ENCODE measurements at places on chromosomes 7 and 10. TPM values are rescaled to one million over a fixed set of nuclear protein-coding genes. Genes with fewer than 3 reads are reported as not detected.

GRCh38 chr7:36283711-36284130, 105.9 kb upstream of the ANLN start:
- peak; percentile 81 for DNase-seq

GRCh38 chr7:142603870-142604448, 145.3 kb upstream of the PRSS1 start:
- no peak for DNase-seq

MMP21 gene
- 0.71 TPM for total RNA-seq

DNA sequence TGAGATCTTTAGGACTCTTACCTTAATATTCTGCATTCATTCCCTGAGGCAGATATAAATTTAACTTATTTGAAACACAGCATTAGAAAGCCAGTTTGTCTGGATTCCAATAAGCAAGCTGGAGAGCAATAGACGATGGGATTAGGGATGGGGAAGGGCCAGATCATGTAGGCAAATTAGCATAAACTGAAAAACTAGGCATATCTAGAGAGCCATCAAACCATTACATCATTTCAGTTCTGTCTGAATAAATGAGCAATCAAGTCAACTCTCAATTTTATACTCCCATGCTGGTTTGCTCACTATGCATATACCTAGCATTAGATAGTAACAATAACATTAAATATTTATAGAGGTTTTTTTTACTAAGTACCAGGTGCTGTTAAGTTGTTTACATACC, 583.6 kb upstream of the LRRN3 start:
- no peak for DNase-seq

DNA sequence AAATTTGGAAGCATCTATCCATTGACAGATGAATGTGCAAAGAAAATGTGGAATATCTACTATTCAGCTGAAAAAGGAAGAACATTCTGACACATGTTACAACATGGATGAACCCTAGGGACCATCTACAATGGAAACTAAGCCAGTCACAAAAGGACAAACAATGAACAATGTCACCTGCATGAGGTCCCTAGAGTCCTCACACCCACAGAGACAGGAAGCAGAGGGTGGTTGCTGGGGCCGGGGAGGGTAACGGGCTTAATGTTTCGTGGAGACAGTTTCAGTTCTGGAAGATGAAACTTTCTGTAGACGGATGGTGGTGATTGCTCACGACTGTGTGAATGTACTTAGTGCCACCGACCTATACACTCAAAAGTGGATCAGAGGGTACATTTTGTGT, 282.9 kb downstream of the ADARB2 start:
- DNase-seq = no peak

DNA sequence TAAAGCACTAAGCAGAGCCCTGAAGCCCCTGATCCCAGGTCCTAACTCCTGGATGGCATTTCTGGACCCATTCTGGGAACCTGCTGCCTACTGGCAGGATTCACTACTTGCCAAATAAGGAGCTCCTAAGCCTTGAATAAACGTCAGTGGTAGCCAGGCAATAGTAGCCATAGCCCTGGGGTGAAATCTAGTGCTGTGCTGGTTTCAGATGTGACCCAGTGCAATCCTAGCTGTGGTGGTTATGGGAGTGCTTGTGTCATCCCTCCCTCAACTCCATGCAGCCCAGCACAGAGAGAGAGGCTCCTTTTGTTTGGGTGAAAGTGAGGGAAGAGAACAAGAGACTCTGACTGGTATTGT, 43.7 kb downstream of the PCLO start:
- DNase-seq = no peak

DNA sequence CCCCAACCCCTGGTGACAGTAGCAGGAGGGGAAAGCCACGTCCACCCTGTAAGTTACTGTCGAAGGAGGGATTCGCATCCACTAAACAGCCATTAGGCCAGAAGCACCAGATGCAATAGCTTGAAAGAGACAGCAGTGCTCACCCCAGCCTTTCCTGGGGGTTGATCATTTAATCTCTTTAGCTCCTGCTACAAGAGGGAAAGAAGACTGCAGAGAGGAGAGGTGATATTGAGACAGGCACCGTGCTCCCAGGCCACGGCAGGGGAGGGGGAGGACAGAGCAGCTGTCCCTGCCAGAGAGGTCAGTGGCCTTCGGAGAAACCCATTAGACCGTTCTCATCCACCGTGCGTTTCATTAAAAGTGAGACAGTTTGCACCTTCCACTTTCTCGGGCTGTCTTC, 148.3 kb downstream of the CDH23 start:
- no peak for DNase-seq

- DNase-seq = no peak
Observed at GRCh38 chr7:133859231-133859630, 267.9 kb upstream of the LRGUK start.

DNA sequence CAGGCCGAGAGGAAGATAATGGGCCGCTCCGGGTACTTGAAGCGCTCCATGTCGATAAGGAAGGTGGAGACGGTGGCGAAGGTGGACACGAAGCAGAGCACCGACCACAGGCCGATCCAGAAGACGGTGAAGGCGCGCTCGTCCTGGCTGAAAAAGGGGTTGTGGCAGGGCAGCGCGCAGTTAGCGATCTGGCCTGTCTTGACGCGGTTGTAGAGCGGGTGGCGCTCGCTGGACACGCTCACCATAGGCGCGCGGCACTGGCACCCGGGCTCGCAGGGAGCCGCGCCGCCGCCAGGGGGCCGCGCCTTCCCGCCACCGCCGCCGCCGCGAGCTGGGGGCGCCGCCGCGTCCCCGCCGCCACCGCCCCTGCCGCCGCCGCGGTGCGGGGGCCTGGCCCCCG, 1.6 kb downstream of the FZD8 start:
- peak; percentile 77 for DNase-seq

GIMAP8 gene
- 11.7 TPM for total RNA-seq

DNA sequence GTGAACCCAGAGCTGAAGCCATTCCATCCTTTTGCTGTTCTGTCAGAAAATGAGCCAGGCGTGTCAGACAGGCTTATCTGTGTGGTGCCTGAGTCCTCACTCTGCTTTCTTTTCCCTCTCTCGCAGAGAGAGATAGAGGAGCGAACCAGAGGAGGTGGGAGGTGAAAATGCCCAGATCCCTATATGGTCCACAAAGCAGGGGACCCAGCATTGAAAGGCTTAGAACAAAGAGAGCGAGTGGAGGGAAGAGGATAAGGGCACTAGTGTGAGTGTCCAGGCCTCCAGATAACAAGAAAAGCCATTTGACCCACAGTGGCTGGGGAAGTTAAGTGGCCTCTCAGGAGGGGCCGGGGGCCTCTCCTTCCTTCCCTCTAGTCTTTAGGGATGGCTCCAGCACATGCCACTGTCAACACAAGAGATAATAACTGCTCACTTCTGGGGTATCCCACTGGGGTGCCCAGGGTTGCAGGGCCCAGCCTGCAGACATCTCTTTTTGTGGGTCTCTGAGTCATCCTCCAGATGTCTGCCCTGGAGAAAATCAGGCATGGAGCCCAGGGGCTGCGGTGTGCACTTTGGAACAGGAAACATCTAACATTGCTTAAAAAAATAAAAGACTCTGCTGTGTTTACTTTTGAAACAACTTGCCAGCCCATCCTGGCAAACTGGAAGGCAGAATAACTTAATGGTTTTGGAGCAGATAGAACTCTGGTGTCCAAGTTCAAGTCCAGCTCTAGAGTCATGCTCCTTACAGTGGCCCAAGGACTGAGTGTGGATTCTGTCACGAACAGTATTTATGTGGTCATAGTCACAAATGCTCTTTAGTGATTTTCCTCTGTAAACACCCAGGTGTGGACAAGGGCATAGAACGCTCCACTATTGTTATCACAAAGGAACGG, 189.5 kb downstream of the CXCL12 start:
- peak; percentile 70 for DNase-seq

- DNase-seq = no peak
Observed at GRCh38 chr10:11294831-11295450, 277.3 kb downstream of the CELF2 start.

IL6 gene
- total RNA-seq = 0.43 TPM

- DNase-seq = no peak
Observed at GRCh38 chr7:12257582-12257981, 46.5 kb downstream of the TMEM106B start.

ADARB2 gene
- total RNA-seq = 0.97 TPM

LRRC17 gene
- total RNA-seq = 6.7 TPM

- DNase-seq = no peak
Observed at GRCh38 chr10:132383101-132383500, 13.9 kb upstream of the PWWP2B start.

SLC18A2 gene
- 0.40 TPM for total RNA-seq

TCAF2 gene
- total RNA-seq = 0.45 TPM

DNA sequence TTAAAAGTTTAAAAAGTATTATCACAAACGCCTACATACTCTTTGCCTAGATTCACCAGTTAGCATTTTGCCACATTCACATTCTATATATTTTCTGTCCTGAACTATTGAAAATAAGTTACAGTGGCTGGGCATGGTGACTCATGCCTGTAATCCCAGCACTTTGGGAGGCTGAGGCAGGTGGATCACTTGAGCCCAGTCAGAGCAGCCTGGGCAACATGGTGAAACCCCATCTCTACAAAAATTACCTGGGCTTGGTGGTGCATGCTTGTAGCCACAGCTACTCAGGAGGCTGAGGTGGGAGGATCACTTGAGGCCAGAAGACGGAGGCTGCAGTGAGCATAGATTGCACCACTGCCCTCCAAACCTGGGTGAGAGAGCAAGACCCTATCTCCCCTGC, 5.3 kb downstream of the ARPC1A start:
- no peak for DNase-seq

GRCh38 chr7:93715234-93715633, 140.7 kb upstream of the CALCR start:
- peak; percentile 78 for DNase-seq

CCL24 gene
- not detected for total RNA-seq

MMRN2 gene
- total RNA-seq = 39.3 TPM

GRCh38 chr7:106016331-106016730, 53.3 kb downstream of the CDHR3 start:
- no peak for DNase-seq

C10orf53 gene
- not detected for total RNA-seq

DNA sequence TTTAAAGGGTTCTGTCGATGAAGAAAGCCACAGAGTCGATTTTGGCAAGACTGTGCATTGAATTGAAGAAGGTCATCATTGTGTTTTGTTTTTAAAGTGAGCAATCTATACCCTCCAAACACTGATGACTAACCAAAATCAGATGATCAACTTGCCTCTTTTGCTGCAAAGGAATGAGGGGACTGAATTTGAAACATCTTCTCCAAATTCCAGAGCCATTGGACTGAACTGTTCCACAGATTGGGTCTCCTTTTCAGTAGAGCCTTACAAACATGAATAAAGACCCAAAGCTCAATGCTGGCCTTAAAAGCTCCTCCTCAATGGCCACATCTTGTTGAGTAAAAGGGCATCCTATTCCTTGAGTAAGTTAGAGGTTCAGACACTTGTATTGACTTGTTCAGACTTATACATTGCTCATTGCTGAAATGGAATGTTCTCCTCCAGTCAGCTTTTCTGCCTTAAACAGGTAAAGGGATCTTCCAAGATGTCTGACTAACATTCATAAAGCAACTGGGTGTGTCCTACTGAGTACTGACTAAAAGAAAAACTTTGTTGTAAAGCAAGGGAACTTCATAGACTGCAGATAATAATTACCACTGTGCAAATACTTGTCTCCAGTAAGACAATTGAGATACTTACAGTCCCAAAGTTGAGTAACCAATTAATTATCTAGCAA, 630.6 kb downstream of the KCNMA1 start:
- DNase-seq = no peak

DNA sequence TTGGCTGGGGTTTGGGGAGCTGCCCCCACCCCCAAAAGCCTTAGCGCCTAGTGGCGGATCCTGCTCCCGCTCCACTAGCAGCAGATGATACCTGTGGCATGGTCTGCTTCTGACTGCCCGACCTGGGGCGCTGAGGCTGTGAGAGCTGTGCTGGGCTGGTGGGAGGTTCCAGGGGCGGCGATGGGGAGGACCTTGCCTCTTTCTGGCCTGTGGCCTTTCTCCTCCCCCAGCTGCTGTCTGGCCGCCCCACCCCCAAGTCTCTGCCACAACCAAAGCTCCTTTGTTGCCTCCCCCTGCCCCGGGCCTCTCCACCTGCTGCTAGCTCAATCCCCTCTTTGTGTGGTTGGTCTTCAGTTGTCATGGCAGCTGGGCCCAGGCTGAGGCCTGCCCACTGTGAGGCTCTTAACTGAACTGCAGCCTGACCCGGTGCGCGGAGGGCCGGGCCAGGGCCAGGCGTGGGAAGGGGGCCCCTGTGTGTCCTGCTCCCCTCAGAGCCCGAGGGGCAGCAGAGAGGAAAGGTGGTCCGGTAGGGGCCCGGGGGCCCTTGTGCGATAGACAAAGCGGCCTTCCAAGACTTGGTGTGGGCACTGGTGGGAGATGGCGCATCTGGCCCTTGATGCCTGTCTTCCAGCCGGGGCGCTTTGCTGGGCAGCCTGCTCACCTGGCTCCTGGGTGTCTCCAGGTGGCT, 4.7 kb downstream of the ZNF775 start:
- no peak for DNase-seq

GRCh38 chr7:25855854-25856782, 295.9 kb upstream of the NFE2L3 start:
- no peak for DNase-seq

PRTFDC1 gene
- total RNA-seq = 8.6 TPM

DNA sequence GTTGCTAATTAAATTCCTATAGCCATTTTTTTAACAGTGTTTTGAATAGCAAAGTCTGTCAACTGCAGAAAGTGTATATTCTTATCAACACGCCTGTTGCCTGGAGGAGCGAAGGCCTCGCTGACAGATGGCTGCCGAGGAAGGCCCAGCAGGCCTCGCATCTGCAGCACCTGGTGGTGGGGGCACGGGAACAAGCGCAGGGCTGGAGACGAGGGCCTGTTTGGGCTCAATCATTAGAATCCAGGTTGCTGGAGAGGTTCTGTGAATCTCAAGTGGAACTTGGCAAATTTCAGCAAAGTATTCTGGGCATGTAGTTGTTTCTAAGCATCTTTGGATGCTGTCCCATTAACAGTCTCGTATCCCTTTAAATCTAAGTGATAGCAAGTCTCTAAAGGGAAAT, 66.1 kb upstream of the FAM204A start:
- DNase-seq = no peak

- DNase-seq = no peak
Observed at GRCh38 chr7:97499204-97499603, 232.7 kb upstream of the TAC1 start.

DNA sequence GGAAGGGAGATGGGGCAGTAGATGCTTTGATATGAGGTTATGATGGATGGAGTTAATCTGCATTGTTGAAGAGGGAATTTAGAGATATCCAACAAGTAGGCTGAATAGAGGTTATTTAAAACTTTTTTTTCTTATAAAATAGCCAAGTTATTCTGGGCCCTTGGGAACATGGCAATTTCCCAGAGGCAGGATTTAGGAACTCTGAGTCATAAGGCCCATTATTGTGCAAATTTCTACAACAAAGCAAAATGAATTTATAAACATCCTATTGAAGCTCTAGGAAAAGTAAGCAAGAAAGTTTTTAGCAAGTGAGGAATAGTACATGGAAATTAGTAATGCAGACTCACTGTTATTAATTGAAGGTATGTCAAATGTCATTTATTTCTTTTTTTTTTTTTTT, 160.9 kb upstream of the NPY start:
- no peak for DNase-seq

NEUROG3 gene
- total RNA-seq = not detected

GRCh38 chr10:86056672-86057071, 309.9 kb downstream of the GRID1 start:
- no peak for DNase-seq

ETV1 gene
- 47.5 TPM for total RNA-seq

- DNase-seq = no peak
Observed at GRCh38 chr7:90445633-90446032, 23.8 kb upstream of the PTTG1IP2 start.

LRMDA gene
- 47.7 TPM for total RNA-seq

Data from right cardiac atrium (tissue), 5 donors.